ENCODE measurements at places on chromosomes 16 and 17.

DNA sequence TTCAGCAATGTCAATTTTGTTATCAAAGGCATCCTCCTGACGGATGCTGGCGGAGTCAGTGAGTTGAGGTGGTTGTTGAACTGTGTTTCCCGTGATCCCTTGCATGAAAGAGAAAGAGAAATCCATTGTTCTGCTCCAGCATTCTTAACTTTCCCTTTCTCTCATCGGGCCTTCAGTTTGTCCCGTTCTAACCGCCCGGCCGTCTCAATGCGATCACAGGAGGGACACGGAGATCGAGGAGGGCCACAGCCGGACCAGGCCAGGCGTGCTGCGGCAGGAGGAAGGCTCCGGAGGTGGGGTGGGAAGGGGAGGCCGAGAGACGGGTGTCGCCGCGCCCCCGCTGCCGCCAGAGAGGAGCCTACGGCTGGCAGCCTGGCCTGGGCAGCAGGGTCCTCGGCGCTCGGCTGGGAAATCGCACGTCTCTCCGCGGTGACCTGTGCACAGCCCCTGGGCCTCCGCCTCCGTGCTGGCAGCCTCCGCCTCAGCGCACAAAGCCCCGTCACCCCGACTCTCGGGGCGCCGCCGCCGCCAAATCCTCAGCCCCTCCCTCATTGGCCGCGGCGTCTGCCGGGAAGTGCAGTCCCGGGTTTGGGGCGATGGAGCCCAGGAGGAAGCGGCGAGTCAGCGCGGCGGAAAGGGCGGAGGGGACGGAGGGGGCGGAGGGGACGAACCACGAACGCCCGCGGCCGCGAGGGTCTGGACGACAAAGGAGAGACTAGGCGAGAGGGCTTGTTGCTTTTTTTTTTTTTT lies 38.1 kb downstream of the SOST start:
- DNase-seq: peak; percentile 48

DNA sequence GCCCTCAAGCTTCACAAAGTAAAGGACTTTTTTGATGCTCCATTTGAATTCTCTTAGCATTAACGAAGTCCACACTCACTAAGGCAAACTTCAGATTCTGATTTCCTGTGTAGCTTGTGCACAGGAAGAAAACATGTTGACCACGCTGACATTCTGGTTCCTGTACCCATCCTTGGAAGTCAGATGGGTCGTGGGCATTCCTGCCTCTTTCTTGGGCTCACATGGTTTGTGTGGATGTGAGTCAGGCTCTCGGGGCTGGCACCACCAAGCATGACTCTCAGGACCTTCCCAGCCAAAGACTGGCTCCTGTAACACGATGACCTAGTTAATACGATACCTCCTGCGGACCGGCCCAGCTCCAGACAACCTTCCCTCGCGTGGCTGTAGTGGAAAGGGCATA lies 32.8 kb downstream of the ARSG start:
- no peak for DNase-seq

DNA sequence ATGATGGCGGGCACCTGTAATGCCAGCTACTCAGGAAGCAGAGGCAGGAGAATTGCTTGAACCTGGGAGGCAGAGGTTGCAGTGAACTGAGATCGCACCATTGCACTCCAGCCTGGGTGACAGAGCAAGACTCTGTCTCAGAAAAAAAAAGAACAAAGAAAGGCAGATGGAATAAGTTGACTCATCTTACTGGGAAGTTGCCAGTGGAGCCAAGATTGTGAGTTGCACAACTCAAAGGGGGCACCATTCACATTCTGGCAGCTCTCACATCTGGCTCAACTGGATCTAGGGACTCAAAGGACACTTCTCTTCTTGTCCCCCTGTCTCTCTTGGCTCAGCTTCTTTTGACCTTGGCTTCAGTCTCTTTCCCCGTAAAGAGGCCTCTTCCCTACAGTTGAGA lies 53.7 kb upstream of the ETV4 start:
- DNase-seq: peak; percentile 91

DNA sequence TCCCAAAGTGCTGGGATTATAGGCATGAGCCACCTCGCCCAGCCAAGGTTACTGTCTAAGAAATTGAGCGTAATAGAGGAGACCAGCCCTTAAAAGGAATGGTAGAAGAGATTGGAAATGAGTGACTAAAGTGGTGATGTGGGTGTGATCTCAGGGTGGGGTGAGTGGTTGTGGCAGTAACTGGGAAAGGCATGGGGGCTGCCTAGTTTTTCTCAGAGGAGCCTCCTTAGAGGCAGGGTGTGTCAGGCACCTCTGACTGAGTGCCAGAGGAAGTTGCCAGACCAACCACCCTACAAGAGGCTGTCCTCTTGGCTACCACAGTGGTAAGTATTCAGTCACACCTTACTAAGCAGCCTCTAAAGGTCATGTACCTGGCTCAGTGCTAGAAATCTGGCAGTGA lies 8.9 kb downstream of the DUS2 start:
- peak; percentile 21 for DNase-seq

- no peak for DNase-seq
Measured at GRCh38 chr16:85266857-85267256, 154.6 kb upstream of the CIBAR2 start.

GRCh38 chr17:82282239-82283207 lies 9.0 kb upstream of the CSNK1D start:
- no peak for DNase-seq

DNA sequence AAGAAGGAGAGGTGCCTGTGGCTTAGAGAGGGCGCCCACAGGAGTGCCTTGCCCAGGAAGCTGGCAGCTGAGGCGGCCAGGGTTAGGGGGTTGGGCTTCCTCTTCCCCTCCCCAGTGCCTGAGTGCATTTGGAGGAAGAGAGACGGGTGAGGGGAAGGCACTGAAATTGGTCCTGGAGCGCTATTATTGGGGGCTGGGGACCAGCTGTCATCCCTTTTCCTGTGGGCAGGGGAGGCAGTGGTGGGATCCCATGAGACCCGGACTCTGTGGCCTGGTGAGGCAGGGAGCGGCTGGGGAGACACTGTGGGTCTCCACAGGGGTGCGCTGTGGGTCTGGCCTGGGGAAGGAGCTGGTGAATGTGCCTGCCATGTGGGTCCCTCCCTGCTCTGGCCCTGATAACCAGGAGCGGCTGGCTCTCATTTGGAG lies 259.7 kb downstream of the SEC14L1 start:
- DNase-seq: no peak

GRCh38 chr16:54120846-54121480 lies 165.6 kb downstream of the IRX3 start:
- peak; percentile 12 for DNase-seq

DNA sequence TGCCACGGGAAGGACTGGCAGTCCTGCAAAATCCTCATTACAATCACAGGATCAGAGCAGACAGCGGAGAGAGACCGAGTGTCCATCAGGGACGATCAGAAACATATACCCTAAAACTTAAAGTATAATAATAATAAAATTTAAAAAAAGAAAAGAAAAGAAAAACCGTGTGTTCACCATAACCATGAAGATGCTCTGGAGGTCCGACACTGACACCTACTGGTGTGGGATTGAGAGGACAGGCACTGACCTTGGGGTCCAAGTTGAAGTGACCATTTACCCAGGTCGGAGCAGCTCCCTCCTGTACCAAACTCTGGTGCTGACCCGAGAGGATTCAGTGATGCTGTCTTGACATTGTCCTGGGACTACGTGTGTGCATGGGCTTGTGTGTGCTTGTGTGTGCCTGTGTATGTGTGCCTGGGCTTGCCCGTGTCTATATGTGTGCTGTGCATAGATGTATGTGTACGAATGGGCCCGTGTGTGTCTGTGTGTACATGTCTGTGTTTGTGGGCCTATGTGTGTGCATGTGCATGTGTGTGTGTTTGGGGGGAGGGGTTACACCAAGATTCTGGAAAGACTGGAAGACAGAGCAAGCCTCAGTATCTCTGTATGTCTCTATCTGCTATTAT lies 10.0 kb upstream of the CD300LD start:
- DNase-seq: peak; percentile 64

DNA sequence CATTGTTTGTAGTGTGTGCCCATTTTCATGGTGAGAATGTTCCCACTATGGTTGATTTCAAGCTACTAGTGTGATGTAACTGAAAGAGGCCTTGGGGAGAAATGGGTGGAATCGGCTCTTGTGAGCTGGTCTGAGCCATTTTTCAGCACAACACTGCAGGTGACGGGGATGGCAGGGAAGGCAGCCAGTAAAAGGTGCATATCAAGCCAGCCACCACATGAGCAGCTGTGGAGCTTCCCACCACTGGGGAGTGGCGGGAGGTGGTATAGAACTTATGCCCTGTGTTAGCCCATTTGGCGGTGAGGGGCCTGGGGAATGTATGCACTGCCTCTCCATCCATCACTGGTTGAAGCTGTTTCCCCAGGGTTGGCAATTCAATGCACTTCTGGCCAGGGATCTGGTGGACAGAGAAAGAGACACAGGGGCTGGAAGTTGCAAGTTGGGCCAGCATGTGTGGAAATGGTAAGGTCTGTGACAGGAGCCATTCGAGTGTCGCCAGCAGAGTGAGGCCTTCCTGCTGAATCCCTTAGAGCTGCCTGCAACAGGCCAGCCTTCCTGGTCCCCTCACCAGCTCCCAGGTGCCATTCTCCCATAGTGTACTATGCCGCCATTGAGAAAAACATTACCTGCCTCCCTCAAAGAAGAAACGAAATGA lies 31.7 kb upstream of the BRD7 start:
- no peak for DNase-seq

DNA sequence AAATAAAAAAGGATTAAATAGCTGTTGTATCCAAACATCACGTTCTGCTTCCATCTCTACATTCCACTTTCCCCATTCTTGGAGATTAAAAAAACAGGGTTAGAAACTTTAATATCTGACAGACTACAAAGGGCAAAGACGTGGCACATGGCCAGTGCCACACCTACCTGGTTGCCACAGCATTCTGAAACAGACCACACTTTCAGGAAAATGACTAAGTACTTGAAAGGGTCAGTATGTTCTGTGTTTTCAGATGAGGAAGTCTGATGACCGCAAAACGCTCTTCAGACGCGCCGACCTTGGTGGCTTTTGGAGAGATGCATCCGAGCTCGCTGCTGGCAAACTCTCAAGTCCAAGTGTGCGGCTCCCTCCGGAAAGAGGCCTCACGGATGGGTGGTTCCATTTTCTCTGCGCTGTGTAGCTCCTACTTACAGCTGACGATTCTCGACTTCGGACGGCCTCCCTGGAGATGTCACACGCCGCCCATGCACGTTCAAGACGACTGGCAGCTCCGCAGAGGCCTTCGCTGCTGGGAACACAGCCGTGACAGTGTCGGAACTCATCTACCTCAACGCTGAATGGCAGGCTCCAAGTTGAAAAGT lies 15.5 kb downstream of the MAP1LC3B start:
- peak; percentile 35 for DNase-seq

GRCh38 chr17:47257651-47258339 lies 4.2 kb downstream of the ITGB3 start:
- DNase-seq: peak; percentile 90

DNA sequence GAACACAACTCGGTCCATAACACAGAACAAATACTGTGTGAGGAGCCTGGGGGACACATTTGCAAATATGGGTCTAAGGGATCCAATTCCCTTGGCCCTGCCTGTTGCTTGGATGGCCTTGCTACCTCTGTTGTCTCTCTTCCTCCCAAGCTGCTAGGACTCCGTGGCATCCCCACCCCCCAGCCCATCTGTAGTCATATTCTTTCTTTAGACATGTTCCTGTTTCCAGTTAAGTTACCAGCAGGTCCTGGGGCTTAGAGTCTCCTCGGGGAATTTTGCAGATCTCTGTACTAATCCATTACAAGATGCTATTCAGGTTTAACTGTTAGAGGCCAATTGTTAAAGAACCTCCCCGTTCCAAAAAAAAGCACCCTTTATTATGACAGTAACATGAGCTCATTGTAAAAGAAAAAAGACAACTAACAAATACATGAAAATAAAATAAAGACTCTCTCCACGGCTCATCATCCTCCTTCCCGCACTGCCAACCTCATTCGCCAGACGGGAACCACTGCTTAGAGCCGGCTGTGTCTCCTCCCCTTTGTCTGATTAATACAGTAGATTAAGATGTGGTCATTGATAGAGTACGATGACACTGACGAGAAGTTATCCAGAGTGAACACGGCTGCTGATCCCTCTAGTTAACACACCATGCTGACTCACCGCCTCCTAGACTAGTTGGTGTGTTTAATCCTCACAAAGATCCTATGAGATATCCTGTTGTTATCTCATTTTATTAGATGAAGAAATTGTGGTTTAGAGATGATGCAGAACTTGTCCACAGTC lies 22.2 kb downstream of the HS3ST4 start:
- no peak for DNase-seq

DNA sequence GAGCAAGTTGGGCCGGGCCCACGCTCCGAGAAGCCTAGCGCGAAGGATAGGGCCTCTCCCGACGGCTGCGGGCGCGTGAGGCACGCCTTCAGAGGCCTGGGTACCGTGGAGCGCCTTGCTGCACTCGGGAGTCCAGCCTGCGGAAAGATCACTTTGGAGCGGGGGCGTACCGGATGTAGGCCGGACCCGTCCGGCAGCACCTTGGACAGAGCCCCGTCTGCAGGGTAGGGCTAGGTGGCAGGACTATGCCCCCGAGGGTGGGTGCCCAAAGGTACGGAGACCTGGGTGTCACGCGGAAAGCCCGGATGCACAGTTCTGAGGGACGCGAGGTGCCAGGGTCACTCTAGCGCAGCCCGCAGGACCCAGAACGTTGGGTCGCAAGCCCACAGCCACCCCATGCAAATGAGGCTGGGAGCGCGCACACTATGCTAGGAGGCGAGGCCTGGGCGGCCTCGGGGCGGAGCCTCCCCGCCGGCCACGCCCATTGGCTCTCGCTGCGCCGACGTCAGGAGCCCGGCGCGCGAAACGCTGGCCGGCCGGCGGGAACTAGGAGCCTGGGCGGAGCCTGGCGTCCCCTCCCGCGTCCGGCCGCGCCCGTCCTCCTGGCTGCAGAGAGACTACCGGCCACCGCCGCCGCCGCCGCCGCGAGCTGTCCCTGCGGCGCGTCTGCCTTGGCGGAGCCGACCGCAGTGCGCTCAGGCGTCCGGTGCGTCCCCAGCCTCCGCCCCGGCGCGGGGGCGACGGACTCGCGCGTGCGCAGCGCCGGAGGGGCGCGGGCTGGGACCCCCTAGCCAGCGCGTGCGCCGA lies at the start of gene PAQR4:
PAQR4 (plus strand) TSS at position 611 of the 807 bp plus-strand sequence. CDS start 327 bp downstream, outside the sequence.
- DNase-seq: peak; percentile 80

- DNase-seq: peak; percentile 93
Measured at GRCh38 chr16:67247192-67248072, at the start of gene FHOD1. Gene FHOD1, minus strand, starts transcription at chr16:67247481. Its CDS starts 71 bp downstream, at chr16:67247410.

DNA sequence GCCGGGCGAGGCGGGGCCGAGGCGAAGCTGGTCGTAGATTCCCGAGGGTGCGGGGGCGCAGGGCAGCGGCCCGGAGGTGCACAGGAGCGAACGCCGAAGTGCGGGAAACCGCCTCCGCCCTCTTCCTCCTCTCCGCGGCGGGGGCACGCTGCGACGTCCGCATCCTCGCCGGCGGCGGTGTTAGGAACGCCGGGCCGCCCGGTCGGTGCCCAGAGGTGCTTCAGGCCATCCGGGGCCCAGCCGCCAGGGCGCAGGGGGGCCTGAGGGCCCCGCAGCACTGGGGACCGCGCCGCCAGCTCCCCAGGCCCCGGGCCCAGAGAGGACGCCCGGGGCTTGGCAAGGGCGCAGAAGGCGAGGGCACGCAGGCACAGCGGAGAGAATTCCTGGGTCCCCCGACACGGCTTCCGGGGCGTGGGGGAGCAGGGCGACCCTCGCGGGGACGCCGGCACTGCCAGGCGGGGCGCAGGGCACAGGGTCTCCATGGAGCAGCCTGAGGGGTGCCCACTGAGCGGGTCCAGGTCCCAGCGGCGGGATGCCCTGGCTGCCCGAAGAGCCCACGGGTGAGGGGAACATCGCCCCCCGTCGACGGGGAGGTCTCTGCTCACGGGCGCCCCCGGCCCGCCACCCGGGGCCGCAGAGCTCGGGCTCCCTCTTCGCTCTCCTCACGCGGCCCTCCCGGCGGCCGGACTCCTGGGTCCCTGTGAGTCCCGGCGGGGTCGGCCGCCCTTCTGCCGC lies 576 bp downstream of the EPOP start:
- DNase-seq: no peak

GRCh38 chr17:28916302-28916934 lies 13.5 kb upstream of the DHRS13 start:
- DNase-seq: peak; percentile 57
